Activated CD8-positive, alpha-beta memory T cell treated with anti-CD3 and anti-CD28 coated beads for 4 hours (primary cell): ENCODE measurements at places on chromosomes 2 and 18.

DNA sequence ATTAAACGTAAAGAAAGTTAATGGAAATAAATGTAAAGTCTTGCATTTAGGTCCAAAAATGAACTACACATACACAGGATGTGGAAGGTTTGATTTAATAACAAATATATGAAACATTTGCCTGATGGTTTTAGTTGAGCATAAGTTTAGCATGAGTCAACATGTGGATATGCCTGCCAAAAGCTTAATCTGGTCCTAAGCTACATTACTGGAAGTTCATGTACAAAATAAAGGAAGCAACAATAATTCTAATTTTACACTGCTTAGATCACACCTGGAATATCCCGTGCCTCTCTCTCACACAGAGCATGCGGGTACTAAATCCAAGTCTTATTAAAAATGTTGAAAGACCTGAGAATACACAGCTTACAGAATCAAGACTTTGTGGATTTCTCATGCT, 276.5 kb upstream of the NRP2 start:
- DNase-seq: no peak

DNA sequence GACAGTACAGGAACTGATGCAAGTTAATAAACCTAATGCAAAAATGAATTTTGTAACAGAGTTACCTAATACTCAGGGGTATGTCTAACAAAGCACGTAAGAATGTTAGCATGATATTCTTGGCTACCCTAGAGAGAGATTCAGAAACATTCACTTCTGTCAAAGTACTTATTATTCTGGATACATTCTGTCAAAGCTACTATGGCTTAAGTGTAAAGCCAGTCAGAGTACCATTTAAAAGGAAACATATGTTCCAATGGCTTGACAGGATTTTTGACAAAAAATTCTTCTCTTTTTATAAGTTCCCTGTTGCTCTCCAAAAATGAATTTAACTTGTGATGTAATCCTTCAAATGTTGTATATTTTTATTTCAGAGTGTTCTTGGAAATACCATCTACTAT, 85.5 kb downstream of the PIGN start:
- no peak for DNase-seq

- DNase-seq: no peak
Measured at GRCh38 chr2:212360068-212360460, 178.5 kb downstream of the ERBB4 start.

DNA sequence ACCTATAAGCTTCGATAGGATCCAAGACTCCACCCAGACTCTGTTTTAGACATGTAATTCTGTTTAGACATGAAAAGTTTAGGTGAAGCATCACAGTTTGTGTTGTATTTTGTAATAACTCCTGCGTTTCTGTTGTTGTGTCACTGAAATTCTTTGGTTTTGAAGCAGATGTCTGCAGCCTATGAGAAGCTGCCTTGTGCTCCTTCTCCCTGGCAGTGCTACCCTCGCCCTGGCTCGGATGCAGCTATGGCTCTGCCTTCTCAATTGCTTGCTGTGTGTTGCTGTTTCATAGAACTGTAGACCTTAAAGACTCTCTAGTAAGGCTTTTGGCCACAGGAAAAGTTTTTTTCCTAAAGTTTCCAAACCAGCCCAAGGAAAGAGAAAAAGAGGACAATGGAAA, 40.2 kb upstream of the ZNF638 start:
- no peak for DNase-seq

DNA sequence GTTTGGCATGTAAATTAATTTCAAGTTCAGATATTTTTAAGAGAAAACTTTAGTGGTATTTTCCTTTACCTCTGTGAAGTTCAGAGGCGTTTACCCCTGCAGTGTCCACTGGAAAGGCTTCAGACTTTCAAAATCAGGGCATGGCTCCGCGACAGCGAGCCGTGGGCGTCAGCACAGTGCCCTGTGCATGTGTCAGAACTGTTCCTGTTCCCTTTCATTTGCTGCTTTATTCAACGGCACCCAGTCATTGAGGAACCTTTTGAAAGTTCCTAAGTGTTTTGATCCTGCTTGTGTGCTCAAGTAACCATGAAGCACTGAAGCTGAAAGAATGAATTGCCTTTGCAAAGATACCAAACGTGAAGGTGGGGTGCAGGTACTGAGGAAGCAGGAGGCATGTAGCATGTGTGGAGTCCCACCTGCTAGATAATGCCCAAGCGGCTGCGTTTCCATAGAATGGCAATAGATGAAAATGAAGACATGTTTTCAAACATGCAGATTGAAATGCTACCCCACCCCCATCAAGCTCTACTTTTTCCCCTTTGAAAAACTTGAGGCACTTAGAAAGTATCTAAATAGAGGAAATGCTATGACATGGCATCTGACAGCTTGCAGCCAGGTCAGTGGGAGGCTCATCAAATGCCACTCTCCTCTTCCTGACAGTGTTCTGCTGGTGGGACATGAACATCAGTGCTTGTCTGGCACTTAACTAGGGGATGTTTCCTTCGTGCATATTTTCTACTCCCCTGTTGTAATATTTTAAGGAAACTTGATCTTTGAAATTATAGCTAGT, 148.6 kb downstream of the ZNF236 start:
- DNase-seq: no peak

DNA sequence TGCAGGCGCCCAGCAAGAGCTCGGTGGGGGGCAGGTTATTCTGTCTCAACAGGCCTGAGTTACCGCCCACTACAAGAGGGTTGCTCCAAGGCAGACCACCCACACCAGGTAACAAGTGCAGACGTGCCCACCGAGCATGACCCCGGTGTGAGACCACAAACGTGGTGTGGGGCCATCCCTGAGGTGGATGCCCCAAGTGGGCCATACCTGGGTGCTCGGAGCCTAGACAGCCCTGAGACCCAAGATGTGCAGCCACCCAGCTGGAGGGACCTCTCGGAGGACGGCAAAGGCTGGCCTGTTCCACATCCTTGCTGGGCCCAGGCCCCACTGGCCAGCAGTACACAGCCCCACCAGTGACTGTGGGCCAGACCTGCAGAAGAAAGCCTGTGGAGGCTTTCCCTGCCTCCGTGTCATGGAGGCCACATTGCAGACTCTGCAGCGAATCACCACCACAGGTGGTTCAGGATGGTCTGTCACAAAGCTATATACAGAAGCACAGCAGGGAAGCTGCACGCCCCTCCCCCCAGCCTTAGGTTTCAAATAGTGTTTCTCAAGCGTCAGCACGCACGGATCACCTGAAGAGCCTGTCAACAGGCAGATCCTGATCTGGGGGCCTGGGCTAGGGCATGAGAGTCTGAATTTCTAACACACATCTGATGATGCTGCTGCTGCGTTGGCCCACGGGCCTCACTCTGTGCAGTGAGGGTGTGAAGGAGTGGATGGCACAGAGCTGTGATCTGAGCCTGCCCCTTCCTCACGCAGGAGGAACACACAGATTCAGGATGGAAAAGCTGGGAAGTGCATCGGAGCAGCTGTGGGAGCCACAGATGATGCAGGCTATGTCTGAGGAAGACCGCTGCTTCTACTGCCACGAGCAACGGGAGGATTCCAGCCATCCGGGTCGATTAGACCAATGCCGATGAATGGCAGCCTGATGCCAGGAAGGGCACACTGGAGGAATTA, 96.8 kb downstream of the UXS1 start:
- DNase-seq: no peak

DNA sequence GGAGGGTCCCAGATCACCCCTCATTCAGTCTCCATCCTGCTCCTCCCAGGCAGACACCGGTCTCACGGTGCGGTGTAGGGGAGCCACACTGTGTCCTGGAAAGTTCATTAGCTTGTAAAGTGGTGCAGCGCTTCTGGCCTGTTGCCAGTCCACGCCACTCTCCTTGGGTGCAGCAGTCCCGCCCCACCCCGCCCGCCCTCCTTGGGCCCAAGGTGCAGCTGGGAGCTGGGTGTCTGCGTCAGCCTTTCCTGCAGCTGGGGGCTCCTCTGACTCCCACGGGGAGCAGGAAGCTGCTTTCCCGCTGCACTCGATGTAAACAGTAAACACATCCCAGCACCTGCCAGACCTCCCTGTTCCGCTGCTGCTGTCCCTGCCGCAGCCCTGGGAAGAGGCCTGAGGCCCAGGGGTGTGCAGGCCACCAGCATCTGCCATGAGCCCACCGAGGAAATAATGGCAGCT, 53.8 kb upstream of the ASB18 start:
- no peak for DNase-seq

GRCh38 chr2:69053416-69053965, 40.5 kb downstream of the ANTXR1 start:
- no peak for DNase-seq

DNA sequence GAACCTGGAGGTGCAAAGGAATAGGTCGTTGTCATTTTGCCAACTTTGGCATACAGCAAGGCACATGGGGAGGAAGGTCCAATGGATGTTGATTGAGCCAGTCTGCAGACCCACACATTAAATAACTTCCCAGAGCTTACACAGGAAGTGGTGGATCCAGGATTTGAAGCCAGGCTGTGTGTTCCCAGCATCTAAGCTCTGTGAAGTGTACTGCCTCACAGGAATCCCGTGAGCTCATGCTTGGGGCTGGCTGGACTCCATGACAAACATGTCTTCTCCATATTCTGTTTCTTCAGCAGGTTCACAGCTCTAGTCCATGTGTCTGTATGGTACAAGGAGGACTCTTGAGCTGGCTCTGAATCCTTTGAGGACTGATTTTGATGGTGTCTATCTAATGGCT, 63.9 kb downstream of the KLHL29 start:
- DNase-seq: no peak

- DNase-seq: no peak
Measured at GRCh38 chr2:238864207-238865014, 16.5 kb downstream of the TWIST2 start.

GRCh38 chr2:109376796-109377495, 236.8 kb downstream of the SEPTIN10 start:
- no peak for DNase-seq

DNA sequence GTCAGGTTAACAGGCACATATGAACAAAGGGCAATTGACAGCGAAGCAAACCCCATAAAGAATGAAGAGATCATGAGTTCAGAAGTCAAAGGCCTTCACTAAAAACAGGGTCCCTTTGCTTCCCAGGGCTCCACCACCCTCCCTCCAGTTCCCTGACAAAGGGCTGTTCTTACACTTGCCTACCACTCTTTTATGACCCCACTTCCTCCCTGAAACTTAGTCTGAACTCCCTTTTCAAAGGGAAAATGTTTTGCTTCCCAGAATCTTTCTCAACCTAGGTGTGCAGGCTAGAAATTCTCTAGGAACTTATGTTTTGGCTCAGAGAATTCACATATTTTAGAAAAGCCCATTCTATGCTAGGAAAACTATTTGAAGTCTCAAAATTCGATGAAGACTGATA, 86.0 kb upstream of the ITGA4 start:
- DNase-seq: no peak

DNA sequence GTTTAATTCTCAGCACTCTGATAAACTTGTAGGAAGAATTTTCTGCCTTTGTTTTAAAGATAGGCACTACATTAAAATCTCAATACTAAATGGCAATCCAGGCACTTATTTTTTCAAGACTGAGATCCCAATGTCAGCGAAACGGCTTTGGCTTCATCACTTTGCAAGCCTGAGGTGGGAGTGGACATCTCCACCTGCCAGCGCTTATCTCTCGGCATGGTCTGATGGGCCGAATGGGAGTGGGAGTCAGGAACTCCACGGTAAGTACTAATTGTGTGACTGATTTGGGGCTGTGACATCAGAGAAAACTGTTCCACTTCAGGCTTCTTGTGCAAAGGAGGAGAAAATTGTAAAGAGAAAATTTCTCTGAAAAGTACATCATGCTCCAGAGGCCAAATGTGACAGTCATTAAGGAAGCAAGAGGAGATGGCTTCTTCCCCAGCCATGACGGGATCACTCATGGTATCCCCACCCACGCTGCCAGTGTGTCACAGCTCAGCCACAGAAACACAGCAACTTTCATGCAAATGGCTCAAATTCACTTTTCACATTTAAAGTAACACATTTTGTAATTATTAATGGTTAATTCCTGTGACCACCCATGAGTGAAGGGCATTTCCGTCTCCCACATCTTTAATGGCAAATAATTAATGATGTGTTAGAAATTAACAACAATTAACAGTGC, 385.5 kb upstream of the HNRNPA3 start:
- DNase-seq: no peak

DNA sequence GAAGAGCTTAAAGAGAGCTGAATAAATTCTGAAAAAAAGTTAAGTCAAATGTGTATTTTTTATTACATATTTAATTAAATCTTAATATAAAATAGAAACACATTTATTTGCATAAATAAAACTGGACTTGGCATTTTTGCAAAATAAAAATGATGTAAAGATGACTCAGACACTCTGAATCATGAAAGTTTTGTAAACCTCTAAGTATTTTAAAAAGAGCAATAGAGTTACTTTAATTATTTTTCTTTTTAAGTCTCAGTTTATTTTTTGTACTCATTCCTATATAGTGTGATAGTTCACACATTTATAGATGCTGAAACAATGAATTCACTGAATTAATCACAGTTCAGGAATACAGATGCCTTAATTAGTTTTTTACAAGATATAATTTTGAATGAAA, 109.9 kb upstream of the DTNA start:
- no peak for DNase-seq

DNA sequence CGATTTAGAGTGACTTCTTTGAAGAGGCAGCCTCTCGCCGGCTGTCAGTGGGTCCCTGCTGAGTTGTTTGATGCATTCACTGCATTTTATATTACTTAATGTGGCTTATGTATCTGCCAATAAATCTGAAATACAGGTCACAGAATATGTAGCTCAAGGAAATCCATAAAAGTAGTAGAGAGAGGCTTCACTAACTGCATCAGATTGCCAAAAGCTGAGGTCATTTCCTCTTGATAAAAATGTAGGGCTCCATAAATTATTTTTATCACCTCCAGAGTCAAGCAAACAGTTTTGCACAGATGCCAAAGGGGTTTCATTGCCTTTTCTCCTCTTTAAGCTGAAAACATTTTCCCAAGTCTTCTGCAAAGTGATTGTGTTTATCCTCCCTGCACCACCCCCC, 36.5 kb upstream of the CCDC93 start:
- DNase-seq: no peak

DNA sequence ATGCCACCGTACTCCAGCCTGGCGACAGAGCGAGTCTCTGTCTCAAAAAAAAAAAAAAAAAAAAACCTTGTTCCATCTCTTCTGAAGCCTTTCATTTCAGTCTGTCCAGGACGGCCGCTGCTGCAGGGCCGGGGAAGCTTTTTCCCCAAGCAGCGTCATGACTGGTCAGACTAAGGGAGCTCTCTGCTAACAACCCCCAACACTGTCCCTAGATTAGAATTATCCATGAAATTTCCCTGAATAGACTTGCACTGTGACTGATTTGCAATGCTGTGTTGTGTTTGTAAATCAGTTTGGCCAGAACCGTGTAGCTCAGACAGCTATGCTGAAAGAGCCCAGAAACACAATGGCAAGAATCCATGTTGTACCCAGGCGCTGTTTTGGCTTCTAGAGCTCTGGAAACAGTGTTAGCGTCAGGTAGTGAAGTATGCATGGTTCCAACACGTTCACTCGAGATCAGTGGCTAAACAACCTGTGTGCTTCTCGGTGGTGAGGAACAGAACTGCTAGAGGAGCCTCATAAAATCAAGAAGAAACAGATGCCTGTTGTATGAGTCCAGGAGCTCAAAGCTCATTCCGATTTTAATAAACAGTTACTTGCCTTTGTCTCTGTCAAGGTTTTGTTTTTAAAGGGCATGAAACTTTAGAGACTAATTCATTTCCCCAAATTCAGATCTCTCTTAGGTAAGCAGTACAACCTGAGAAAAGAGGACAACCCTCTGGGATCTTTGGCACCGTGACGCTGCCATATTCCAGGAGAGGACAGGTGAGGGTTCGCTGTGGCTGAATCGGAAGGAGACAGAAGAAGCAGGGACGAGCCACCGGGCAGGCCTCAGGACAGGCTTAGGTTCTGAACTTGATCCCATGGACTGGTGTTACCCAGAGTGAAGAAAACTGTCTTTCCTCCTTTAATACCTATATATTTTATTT, 43.5 kb downstream of the GORASP2 start:
- DNase-seq: no peak

- DNase-seq: no peak
Measured at GRCh38 chr18:23519734-23520133, 16.4 kb downstream of the RMC1 start.
